ENCODE measurements at places on chromosomes 4 and X.

- no peak for DNase-seq
Measured at GRCh38 chr4:151415978-151416377, 7.0 kb downstream of the FHIP1A start.

GRCh38 chr4:159216834-159217233, 114.0 kb downstream of the RAPGEF2 start:
- DNase-seq, result no peak

GRCh38 chr4:148693913-148694649, 251.9 kb upstream of the NR3C2 start:
- no peak for DNase-seq

GRCh38 chrX:31136144-31136611, 64.3 kb upstream of the FTHL17 start:
- DNase-seq, result no peak

GRCh38 chr4:150909116-150909515, 106.0 kb downstream of the LRBA start:
- DNase-seq, result no peak

- DNase-seq, result no peak
Measured at GRCh38 chr4:43223820-43224219, 331.3 kb downstream of the GRXCR1 start.

DNA sequence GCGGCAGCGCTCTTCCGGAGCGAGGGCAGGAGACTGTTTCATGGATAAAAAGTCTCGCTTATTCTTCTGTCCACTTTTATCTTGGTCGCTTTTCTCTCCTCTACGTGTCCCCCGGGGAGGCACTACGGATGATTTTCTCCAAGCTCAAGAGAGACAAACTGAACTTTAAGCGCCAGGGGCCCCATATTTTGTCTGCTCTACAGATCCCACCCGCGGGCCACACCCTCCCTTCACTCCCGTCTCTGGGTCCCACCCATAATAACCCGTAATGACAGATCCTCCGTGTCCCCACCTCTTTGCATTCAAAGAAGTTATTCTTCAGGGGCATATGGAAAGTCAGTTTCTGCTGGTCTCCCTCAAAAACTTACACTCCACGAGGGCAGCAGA, at the start of gene CORIN:
Gene CORIN (minus strand): TSS at position 160 of the 387 bp plus-strand sequence. CDS start 118 bp downstream, at position 42.
- no peak for DNase-seq

- no peak for DNase-seq
Measured at GRCh38 chr4:161393602-161394001, 770.2 kb downstream of the FSTL5 start.

- no peak for DNase-seq
Measured at GRCh38 chr4:86058621-86059020, 301.2 kb downstream of the MAPK10 start.

GRCh38 chr4:80948995-80949394, 81.5 kb upstream of the BMP3 start:
- DNase-seq, result no peak

- DNase-seq, result no peak
Measured at GRCh38 chrX:2283111-2283859, 217.5 kb downstream of the DHRSX start.

DNA sequence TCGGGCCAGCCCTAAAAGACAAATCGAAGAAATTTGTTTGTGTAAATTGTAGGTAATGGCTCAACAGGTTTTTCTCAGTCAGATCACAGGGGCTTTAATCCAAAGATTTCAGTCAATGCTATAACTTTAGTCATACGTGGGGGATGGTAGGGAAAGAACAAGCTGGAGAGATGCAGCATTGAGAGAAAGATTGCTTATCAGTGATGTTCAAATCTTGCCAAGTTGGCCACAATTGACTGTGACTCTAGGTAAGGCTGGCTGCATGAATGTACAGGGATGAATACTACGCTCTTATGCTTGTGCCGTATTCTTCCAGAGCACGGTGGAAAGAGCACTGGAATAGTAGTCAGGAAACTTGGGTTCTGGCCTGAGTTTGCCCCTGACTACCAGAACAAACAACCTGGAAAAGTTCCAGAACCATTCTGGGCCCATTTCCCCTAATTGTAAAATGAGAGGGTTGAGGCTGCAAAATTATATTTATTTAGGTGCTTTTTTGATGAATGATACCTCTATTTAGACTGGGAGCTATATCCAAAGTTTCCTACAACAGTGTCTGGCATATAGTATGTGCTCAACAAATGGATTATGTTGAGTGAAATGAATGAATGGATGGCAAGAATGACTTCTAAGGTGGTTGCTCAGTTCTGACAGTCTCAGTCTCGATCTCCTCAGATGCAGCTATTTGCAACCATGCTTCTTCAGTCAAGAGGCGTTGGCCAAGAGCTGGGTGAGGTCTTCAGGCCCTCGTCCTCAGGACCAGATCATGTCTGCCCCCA, 44.4 kb downstream of the TSC22D3 start:
- no peak for DNase-seq

DNA sequence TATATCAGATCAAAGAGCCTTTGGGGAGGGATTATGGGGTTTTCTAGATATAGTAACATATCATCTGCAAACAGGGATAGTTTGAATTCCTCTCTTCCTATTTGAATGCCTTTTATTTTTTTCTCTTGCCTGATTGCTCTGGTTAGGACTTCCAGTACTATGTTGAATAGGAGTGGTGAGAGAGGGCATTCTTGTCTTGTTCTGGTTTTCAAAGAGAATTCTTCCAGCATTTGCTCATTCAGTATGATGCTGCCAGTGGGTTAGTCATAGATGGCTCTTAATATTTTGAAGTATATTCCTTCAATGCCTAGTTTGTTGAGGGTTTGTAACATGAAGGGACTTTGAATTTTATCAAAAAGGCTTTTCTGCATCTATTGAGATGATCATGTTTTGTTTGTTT, 25.6 kb upstream of the ABCB7 start:
- no peak for DNase-seq

GRCh38 chrX:122115604-122116003, 1068.2 kb downstream of the GLUD2 start:
- no peak for DNase-seq

- no peak for DNase-seq
Measured at GRCh38 chr4:155906554-155907247, 3.2 kb downstream of the TDO2 start.

DNA sequence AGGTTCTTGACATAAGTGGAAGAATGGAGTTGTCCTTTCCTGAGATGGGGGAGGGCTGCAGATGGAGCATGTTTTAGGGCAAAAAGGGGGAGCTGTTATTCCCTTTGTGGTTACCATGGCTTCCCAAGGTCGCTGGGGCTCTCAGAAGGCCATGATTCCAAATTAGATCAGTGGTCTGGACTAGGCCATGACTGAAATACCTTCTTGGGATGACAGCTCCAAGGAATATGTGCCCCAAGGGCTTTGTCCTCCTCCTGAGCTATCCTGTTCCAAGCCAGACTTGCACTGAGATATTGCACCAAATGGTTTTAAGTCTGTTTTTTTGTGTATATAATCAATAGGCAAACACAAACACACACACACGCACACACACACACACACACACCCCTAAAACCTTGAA, 3.0 kb upstream of the RBPJ start:
- no peak for DNase-seq

DNA sequence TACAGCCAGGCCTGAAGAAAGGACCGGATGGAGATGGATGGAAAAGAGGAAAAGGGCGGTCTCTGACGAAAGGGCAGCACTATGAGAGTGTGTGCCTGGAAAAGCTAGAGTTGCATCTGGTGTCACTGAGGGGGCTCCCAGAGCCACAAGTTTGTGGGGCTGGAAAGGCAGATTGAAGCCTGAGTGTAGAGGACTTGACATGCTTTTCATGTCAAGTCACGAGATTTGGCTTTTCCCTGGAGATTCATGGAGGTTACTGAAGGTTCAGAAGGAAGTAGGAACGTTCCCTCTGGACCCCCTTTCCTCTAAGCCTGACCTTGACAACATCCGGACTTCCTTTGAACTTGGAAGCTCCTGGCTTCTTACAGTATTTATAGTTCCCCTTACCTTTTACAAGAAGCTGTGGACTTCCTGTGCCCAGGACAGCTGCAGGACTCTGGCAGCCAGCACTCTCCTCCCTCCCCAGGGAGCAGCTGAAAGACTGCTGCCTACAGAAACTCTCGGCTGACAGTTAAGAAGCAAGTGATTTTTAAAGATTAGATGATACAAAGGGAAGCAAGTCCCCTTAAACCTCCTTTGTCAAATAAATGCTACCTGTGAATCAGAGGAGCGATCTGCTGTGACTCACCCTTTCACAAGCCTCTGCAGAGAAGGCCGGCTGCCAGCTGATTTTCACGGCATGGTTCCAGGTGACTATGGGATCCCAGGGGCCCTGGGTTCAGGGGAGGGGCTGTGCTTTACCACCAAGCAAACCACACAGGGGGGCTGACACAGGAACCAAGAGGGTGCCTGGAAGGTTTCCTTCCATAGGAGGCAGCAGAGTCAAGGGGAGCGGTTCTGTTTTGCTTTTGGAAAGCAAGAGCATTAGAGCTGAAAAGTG, 72.9 kb upstream of the STIM2 start:
- DNase-seq, result peak; percentile 64

DNA sequence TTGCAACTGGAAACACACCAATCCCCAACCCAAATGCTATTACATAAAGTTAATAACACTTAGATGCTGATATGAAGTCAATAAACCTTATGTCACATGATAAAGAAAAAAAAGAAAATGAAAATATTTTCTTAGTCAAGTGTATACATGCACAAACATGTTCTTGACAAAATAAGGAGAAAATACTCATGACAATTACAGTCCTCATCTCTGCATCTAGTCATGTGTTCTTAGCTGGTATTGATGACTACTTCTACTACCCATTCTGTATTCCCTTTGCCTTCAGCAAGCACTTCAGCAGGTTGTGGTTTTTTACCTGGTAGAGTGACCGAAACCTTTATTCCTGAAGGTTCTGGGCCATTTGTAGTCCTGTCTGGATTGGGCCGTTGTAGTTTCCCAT, 24.9 kb downstream of the CXCL8 start:
- DNase-seq, result no peak

DNA sequence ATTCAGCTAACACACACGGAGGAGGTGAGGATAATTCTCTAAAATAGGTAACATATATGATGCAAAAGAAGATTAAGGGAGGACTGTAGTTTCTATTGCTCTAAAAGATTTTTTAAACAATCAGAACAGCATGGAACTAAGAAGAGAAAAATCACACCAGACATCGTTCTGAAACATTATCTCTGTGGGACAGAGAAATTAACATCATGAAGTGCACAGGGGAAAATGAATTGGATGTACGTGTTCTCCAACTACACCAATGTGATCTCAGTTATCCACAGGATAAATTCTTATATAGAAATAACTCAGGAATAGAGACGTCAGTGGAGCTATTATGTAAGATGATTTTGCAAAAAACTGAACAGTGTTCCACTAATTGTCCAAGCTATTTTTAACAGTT, 614.1 kb upstream of the HS3ST1 start:
- no peak for DNase-seq

GRCh38 chr4:124964251-124964650, 251.7 kb upstream of the ANKRD50 start:
- DNase-seq, result peak; percentile 28

DNA sequence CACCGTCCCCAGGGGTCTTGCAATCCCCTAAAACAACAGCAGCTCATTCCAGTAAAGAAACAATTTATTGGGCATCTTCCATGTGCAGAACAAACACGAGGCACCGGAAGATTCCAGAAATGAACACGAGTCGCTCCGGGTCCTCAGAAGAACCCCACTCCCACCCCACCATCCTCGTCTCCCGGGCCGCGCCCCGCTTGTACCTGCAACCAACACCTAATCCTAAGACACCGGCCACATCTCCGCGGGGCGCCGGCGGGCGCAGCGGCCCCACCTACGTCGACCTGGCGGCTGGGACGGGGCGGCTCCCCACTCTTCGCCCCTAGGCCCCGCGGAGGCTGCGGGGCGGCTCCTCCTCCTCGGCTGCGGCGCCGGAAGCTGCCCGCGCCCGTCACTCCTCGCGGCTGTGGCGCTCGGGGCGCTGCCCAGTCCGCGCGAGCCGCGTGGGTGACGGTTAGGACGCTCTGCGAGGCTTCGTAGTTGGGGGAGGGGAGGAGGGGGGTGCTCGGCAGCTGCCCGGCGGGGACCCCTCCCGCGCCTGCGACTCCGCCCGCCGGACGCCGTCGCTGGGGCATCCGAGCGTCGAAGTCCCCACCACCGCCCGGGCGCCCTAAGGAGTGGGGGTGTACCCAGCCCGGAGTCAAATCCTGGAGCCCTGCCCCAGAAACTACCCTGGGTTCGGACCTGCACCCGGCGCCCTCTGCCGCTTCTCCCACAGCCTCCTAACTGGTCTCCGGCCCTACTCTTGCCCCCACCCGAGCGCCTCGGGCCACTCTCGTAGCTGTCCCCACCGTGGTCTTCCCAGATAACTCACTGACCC, at the start of gene CCDC158:
Gene CCDC158 (minus strand): TSS at position 380 of the 820 bp plus-strand sequence. CDS start 17,934 bp downstream, outside the sequence.
- DNase-seq, result no peak

DNA sequence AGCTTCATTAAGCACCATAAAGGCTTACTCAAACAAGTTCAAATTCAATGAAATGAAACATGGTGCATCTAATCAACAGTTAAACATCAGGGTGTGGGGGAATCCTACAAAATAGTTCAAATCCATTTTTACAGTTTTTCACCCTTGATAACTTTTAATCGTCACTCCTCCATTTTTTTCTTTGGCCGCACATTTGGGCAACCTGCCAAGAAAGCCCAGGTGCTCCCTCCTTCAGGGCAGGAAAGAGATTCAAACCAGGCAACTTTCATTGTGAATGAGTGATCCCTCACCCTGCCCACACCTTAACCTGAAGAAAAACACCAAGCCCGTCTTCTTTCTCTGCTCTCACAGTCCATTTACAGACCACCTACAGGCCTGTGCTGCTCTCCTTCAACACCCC, 24.9 kb downstream of the TRIM61 start:
- DNase-seq, result no peak

DNA sequence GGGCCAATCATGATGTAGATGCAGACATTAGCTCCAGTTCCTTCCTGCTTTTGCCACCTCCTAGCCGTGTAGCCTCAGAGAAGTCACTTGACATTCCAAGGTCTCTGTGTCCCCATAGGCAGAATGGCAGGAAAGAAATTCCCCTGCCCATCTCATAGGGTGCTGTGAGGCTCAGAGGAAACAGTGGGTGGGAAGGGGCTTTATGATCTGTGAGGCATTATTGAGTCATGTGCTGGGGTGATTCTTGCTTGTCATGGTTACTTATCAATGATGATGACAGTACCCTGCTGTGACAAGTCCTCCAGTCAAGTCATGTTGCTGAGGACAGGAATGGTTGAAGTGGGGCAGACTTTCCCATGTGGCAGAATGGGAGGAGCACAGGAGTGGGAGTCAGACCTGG, 63.7 kb downstream of the MSX1 start:
- DNase-seq, result no peak

DNA sequence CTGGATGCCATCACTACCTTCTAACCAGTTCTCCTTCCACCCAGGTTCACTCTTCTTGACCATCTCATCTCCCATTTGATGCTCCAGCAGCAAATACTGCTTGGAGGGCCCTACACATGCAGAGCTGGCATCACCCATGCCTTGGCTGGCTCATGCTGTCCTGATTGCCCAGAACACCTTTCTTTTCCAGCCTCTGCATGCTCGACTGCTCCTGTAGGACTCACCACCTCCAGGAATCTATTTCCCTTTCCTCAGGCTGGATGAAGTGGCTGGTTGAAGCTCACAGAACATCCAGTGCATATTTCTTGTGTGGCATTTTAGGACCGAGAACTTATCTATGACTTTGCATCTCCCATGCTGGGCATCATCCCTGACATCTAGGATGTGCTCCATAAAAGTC, 148.3 kb downstream of the CPEB2 start:
- no peak for DNase-seq

GRCh38 chr4:183263787-183264386, 56.2 kb downstream of the CLDN22 start:
- no peak for DNase-seq

- DNase-seq, result no peak
Measured at GRCh38 chrX:38804682-38805431, 3.6 kb downstream of the MID1IP1 start.

- DNase-seq, result no peak
Measured at GRCh38 chr4:157045507-157046127, 30.3 kb upstream of the GLRB start.

Measured in urinary bladder (tissue), 4 donors.